ENCODE measurements at places on chromosomes 2 and 18.

- no peak for DNase-seq
Observed at GRCh38 chr2:797993-798392, 120.8 kb upstream of the TMEM18 start.

DNA sequence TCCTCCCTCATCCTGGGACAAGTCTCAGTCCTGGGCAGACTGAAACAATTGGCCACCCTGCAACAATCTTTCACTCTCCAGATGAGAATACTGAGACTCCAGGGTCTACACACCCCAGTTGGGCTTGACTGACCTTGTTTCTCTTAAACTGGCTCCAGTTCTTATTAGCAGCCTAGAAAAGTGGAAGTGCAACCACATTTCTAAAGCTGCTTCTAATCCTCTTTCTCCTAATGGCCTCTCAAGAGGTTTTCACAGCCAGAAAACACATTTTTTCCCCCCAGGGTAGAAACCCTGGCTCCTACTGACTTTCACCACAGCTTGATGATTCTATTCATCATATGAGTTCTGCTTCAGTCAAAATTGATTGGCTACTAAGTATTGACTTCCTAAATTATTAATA lies 45.8 kb downstream of the SLC4A5 start:
- no peak for DNase-seq

DNA sequence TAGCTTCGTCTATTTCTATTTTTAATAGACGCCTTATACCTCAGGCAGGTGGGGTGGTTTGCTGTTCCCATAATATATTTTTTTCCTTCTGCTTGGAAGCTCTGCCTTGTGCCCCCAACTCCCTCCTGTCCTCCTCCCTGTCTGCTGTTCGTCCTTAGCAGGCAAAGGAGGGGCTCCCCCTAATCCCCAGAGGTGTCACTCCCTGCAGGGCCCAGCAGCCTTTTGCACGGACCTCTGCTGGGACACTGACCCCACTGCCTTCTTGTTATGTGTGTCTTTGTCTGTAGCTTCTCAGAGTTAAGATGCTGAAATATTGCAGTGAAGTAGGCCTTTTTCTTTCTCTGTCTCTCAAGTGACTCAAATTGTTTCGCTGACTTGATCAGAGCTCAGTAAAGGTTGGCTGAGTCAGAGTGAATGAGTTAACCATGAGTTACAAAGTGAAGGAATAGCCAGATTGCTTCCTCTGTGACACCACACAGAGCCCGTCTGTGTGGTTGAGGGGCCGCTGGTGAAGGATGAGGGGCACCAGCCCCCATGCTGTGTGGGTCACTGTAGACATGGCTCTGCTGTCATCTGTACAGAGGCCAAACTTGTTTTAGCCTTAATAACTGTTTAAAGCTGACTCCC lies 47.7 kb downstream of the PRKCE start:
- DNase-seq = no peak

- DNase-seq = no peak
Observed at GRCh38 chr2:53874401-53874950, 14.7 kb upstream of the GPR75 start.

DNA sequence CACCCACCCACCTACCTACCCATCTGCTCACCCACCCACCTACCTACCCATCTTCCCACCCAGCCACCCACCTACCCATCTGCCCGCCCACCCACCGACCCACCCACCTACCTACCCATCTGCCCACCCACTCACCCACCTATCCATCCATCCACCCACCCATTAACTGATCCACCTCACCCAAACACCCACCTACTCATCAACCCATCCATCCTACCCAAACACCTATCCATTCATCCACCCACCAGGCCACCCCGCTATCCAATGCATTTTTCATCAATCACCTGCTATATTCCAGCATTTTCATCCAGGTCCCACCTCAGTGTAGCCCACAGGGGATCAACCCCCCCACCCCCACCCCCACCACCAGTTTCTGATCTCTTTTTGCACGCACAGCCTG lies 121.8 kb downstream of the GLI2 start:
- no peak for DNase-seq

GRCh38 chr2:121707920-121708361 lies 28.7 kb downstream of the NIFK start:
- DNase-seq = no peak

GRCh38 chr2:64992218-64992617 lies 3.0 kb downstream of the SLC1A4 start:
- no peak for DNase-seq

- DNase-seq = no peak
Observed at GRCh38 chr18:75654386-75654785, 226.9 kb upstream of the SMIM21 start.

DNA sequence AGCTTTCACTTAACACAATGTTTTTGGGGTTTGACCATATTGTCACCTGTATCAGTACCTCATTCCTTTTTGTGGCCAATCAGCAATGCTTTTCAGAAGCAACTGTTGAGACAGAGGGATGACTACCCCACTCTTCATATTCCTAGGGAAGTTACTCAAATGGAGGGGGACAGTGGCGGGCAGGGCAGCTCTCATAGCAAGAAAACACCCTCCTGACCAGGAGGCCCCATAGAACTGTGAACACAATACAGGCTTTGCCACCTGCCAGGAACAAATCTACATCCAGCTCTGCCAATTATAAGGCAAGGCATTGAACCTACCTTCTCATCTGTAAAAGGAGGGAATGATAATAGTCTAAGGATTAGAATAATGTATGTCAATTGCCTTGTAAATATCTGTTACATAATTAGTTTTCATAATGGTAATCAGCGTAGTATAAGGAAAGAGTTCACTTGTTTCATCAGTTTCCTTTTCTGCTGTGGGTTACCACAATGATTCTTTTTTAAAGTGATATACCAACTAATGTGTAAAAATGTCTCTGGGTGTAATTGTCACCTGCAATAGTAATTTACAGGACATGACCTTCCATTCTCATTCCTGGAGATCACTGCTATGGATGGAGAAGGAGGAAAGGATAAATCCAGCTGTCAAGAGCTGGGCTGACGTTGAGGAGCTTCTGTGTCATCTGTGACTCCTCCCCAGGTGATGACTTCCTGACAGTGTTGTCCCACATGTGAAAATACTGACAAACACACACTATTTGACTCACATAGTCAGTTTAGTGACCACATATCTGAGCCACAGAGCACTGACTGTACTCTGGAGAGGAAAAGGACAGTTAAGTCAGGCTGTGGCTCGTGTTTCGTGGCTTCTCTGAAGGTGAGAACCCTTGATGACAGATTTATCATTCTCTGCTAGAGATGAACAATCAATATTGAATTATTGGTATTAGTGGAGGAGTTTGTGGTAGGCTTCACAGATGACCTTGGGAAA lies 13.5 kb downstream of the ALPK2 start:
- peak; percentile 17 for DNase-seq

All from CD4-positive, alpha-beta T cell (primary cell).